ENCODE measurements at places on chromosomes 3 and 15.

GRCh38 chr3:21466476-21466875 lies 284.5 kb downstream of the ZNF385D start:
- DNase-seq, result no peak

DNA sequence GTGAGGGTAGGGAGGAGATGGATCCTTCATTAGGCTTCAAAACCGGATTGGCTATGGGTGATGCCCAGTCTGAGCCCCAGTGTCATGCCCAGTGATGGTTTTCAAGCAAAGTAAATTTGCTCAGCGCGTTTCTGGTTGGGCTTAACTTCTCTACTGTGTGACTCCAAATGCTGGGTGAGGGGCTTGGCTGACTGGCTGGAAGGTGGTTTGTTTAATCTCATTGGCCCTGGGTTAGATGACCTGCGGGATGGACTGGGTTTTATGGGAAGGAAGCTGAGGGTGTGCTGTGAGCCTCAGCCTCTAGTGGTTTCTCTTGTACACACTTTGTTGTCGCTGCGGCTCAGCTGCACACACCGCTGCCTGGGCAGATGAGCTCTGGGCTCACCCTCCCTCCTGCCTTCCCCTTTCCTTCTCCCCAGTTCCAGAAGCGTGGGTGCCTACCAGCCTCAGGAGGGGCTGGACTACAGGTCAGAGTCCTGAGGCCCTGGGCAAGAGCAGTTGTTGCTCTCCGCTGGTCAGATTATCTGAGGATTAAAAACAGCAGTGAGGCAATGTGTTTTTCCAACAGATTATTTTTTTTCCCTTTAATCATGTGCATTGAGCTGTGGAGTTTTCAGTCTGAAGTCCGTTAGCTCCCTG lies 18.6 kb downstream of the PDIA5 start:
- no peak for DNase-seq

- DNase-seq, result no peak
Observed at GRCh38 chr15:96341513-96342405, 11.3 kb downstream of the NR2F2 start.

DNA sequence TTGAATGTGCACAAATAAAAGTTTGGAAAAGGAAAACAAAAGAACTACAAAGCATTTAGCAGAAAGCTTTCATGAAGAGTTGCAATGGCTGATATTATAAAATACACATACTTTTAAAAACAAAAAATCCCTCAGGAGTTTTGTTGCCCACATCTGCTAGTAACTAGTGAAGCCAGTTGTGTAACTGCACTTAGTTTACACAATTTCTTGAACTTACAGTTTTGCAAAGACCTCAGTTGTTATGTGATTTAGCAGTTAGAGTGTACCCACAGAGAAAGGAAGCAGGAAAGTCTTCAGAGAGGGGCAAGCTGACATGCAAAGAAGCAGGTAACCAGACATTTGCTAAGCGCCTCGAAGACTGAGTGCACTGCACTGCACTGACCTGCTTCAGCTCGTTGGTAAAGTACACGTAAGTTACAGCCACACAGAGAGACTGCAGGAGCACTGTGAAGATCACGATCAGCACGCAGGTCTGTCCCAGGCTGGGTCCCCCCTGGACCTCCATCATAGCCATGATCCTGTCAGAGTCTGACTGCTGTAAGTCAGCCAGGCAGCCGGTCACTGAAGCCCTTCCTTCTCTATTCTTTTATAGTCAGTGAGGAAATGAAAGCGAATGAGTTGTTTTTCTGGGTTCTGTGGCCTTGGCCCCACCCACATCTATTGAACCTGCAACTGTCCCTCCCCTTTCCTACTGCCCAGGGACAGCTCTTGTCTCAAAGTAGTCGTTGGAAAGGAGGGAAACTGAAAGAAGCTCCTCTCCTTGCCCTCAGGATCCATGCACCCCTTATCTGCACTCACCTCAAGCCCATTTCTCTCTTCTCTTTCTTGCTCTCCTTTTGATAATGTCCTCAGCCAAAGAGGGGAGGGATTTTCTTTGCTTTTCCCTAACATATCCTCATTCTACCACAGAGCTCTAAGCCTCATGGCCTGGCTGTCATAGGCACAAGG lies at the start of gene TNFSF10:
Gene TNFSF10, minus strand, starts transcription at position 560 of the 948 bp plus-strand sequence. Its CDS starts 46 bp downstream, at position 514.
- no peak for DNase-seq

DNA sequence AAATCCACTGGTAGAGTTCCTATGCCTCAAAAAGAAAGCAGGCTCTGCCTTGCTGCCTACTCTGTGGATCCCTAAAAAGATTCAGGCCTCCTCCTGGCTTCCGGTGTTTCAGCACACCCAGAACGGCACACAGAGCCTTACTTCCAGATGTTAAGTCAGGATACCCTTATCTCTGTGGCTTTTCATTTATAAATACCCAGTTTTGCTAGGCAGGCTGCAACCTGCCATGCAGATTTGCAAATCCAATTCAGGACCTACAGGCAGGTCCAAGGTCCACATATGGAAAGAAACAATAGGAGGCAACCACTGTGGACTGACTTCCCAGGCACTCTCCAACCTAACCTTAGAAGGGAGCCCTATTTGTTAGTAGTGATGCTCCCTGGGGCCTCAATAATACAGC lies 30.7 kb downstream of the EFL1 start:
- no peak for DNase-seq

DNA sequence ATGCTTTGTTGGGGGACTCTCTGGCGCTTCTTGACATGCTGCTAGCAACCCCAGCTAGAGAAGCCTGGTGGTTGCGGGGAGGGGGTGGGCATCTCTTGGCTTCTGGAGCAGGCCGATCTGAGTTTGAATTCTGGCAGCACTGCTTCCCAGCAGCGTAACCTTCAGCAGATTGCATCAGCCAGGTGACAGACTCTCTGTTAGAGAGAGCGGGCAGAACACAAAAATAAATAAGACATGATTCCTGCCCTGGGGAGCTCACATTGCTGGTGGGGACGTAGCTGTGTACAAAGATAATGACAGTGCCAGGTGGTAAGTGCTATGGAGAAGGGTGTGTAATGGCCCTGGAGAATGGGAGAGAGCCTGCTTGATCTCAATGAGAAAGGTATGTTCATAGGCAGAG lies 87.4 kb downstream of the THSD4 start:
- no peak for DNase-seq

- no peak for DNase-seq
Observed at GRCh38 chr3:16807391-16807790, 77.4 kb upstream of the PLCL2 start.

DNA sequence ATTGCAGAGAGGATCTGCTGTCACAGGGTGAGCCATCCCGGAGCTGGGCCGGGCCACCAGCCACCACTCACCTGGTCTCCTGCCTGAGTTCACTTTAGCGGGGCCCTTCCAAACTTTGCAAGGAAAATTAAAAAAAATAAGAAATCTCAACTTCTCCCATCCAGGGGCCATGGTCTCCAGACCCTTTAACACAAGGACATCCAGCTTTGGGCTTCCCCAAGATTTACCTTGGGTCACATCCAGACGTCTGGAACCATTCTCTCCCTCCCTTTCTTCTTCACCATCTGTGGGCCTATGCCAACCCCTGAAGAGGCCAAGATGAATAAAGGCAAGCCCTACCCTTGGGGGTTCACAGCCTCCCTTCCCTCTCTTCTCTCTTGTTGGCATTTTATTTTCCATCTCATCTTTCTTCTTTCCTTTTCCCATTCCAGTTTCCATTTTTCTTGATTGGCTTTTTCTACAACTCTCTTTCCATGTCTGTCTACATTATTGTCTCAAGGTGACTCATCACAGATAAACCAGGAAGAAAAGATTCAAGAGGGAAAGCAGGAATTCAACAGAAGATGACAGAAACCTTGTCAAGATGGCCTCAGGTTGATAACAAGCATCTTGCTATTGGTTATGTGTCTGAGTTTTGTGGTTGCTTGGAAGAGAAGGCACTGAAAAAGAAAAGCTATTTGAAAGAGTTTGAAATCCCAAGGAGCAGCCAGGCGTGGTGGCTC lies 49.5 kb downstream of the ITGA11 start:
- DNase-seq, result no peak

GRCh38 chr3:183619624-183620251 lies 15.7 kb upstream of the KLHL24 start:
- no peak for DNase-seq

DNA sequence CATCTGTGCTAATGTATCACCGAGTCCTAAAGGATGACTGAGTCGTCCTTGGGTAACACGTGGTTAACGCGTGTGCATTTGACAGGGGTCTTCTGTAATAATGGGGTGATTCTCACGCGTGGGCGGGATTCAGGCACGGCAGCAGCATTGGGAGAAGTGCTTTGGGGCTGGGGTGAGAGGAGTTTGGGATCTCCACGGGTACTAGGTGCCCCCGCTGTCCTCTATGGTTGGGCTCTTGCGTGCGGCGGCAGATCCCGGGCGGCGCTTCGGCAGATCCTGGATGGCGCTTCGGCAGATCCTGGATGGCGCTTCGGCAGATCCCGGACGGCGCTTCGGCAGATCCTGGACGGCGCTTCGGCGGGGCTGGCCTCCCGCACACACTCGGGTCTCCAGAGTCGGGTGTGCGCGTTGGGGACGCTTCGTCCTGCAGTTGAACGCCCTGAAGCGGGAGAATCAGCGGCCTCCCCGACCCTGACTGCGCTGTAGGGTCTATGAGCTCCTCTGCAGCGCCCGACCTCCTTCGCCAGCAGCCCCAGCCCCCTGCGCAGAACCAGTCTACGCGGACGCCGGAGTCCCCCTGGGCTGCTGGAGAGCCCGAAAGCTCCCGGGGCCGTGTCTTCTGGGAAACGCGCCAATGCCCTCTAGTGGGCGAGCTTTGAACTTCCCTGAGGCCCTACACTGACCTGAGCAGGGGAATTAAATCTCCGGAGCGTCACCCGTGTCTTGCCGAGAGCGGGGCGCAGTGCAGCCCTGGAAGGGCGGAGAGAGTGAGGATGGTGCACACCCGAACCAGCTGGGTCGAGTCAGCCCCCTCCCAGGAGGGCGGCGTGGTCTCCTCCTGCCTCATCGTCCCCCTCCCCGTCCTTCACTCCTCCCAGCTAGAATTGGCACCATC lies 48.1 kb upstream of the EPHB3 start:
- DNase-seq, result peak; percentile 78

DNA sequence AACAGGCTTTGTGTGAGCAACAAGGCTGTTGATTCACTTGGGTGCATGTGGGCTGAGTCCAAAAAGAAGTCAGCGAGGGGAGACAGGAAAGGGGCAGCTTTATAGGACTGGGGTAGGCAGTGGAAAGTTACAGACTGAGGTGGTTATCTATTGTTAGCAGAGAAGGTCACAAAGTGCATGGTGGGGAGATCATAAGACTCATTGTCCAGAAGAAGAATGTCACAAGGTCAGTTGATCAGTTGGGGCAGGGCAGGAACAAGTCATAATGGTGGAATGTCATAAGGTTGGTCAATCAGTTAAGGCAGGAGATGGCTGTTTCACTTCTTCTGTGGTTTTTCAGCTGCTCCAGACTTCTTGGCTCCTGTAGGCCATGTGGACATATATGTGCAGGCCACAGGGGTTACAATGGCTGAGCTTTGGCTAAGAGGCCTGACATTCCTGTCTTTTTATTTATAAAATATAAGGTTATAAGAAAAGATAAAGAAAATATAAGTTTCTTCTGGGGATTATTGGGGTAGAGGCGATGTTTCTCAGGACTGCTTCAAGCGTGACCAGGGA lies 69.5 kb upstream of the SNTN start:
- DNase-seq, result no peak

GRCh38 chr15:88636050-88636449 lies 2.8 kb upstream of the ISG20 start:
- DNase-seq, result no peak

DNA sequence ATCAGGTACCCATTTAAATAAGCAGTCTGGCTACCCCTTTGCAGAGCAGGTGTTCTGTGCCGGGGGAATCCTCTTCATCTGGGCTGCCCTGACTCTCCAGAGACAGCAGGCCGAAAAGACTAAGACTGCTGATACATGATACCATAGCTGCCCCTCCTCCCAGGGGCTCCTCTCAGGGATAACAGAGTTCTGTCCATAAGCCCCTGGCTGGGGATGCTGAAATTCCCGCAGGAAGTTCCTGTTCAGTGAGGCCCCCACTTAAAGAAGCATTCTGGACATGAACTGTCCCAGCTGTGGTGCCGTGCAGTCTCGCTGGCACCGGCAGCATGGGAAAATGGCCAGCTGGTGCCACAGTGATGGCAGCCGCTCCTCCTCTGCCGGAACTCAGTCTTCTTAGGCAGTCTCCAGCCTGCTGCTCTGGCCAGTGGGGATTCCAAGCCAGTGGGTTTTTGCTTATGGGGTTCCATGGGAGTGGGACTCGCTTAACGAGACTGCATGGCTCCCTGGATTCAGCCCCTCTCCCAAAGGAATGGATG lies 1026.2 kb downstream of the NAALADL2 start:
- DNase-seq, result no peak

DNA sequence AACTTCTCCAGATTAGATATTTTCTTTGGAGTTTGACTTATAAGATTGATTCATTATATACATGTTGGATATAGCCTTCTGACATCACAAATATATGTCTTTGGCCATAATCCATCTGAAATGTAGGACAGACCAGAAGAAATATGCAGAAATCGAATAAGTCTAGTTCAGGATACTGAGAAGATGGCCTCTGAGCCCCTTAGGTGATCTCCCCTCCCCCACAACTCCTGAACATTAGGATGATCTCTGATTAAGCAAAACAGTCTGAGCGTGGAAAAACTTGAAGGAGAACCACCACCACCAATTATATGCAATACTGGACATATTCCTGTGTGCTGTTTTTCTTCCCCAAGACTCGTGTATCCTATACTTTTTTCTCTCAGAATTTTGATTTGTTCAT lies 3.2 kb downstream of the SETD5 start:
- DNase-seq, result no peak

- no peak for DNase-seq
Observed at GRCh38 chr3:72176537-72177041, 391.6 kb upstream of the PROK2 start.

- peak; percentile 93 for DNase-seq
Observed at GRCh38 chr15:68875377-68876116, 54.8 kb upstream of the SPESP1 start.

DNA sequence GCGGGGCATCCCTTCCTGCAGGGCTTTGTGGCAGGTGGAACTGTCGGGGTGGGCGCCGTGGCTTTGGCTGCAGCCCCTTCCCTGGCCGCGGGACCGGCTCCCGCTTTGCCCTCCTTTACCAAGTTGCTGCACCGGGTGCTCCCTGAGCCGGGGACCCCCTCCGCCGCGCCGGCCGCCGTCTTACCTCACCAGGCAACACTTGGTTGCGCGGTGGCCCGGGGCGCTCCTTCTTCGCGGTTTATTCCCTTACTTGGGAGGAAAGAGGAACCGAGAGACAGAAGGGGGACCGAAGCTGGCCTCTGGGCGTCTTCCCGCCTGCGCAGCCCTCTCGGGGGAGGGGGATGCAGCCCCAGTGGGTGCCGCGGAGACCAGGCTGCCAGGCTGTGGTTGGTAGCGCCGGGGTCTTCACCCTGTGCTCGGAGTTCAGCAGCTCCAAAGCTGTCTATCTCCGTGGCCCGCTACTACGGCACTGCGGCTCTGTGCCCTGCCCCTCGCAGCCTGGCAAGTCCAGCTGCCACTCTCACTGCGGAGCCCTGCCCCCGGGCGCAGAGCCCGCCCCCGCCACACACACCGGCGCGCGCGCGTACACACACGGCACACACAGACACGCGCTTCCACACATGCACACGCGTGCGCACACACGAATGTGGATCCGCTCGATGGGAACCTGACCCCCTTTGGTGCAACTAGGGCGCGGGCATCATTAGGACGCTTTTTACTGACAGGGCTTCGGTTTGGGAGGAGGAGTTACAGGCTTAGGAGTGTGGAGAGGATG lies at the start of gene DGKG:
Gene DGKG, minus strand, starts transcription at position 473 of the 775 bp plus-strand sequence. CDS start 41,775 bp downstream, outside the sequence.
- DNase-seq, result peak; percentile 14

GRCh38 chr3:138426211-138426610 lies 8.2 kb upstream of the ESYT3 start:
- no peak for DNase-seq

- DNase-seq, result no peak
Observed at GRCh38 chr15:67085237-67085817, 19.9 kb downstream of the SMAD3 start.

Data from stimulated activated CD4-positive, alpha-beta T cell treated with anti-CD3 and anti-CD28 coated beads, Interleukin-4, amount 100 ng/mL, for 48 hours (primary cell).